ENCODE measurements at places on chromosomes 13 and 19. TPM values are rescaled to one million over a fixed set of nuclear protein-coding genes. Genes with fewer than 3 reads are reported as not detected.

- DNase-seq = no peak
Observed at GRCh38 chr19:7520131-7521051, 2.0 kb upstream of the MCOLN1 start.

DNA sequence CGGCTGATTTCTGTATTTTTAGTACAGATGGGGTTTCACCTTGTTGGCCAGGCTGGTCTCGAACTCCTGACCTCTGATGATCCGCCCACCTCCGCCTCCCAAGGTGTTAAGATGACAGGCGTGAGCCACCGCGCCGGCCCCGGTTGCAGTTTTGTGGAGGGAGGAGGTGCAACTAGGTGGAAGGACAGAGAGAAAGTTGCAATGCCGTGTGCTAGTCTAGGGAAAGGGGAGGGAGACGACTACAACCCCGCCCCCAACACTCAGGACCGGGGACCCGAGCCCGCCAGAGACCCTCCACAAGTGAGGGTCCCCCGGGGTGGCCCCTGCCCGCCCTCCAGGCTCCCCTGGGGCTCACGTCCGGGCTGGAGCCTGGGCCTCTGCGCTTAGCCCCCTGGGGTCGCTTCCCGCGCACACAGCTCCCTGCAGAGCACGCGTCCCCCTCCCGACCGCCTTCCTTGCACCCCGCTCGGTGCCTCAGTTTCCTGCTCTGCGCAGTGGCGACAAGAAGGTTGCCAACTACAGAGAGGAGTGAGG is 1.2 kb upstream of the ARID3A start:
- no peak for DNase-seq

GRCh38 chr13:51542346-51543242 is 41.7 kb upstream of the WDFY2 start:
- DNase-seq = no peak

DNA sequence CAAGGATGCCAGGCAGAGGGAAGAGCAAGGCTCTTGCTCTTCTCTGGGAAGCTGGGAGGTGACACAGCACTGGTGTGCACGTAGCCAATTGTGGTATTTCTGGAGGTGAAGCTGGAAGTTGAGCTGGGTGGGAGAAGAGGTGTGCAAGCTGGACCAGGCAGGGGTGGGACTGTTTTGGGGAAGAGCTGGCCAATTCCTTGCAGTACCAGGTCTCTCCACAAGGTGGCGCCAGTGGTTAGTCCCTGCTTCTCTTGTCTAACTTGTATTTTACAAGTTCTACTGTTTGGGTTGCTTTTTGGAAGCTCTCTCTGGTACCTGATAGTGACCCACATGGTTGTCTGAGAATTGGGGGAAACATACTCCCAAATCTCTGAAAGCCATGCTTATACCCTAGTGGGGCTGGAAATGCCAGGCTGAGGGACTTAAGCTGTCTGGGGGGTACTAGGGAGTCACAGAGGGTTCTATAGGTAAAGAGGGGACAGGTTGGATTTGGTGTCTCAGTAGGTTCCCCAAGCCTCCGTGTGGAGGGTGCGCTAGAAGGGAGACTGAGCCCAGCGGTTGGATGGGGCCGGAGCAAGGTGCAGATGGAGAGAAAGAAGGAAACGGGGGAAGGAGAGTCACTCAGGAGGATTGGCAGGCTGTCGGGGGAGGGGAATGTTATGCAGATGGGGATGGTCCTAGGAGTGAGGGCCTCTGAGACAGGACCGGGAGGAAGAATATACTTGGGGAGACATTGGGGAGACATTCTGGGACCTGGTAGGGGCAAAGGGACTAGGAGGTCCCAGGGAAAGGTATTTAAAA is 3.0 kb downstream of the HPN start:
- DNase-seq = no peak

GRCh38 chr13:98751367-98751782 is 1.1 kb downstream of the SLC15A1 start:
- no peak for DNase-seq

DNA sequence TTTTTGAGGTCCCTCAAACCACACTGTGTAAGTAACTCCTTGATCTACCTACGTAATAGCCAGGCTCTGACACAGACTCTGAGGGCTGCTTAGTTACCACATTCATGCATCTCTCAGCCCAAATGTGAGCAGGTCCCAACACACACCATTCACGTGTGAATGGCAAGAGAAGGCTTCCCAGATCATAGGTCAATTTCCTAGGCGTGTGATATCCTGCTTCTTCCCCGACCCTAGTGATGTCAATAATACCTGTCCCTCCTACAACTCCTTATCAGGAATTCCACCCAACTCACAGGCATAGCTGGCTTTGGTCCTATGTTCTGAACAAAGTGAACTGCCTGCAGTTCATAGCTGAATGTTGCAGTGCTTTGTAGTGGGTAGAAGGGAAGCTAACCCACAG is 334.5 kb downstream of the RFC3 start:
- no peak for DNase-seq

GRCh38 chr13:66001140-66001539 is 1229.0 kb downstream of the PCDH9 start:
- DNase-seq = no peak

DNA sequence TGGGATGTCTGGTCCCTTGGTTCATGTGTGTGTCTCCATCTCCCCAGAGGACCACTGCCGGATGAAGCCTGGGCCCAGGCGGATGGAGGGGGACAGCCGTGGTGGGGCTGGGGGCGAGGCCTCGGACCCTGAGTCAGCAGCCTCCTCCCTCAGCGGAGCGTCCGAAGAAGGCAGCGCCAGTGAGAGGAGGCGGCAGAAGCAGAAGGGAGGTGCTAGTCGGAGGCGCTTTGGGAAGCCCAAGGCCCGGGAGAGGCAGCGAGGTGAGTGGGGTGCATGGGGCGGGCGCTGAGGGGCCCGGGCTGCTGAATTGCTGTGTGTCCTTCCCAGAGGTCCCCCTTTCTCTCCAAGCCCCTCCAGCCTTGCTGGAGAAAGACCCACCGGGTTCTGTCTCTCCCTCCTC is 3.2 kb downstream of the CCDC106 start:
- no peak for DNase-seq

- DNase-seq = no peak
Observed at GRCh38 chr13:20247963-20248362, 15.8 kb upstream of the GJB6 start.

GRCh38 chr13:26847281-26847680 is 86.7 kb upstream of the GPR12 start:
- no peak for DNase-seq

The DIRAS1 gene
- 33.7 TPM for total RNA-seq

The FGF9 gene
- 1.5 TPM for total RNA-seq

The ELANE gene
- total RNA-seq = not detected

The PSG2 gene
- not detected for total RNA-seq

The ANGPTL8 gene
- total RNA-seq = not detected
